NCI-H2171 treated with DMSO at 0.1 percent for 48 hours (cell line): ENCODE measurements at places on chromosomes 5 and 9.

GRCh38 chr9:136651860-136652259, 10.9 kb upstream of the EGFL7 start:
- no peak for DNase-seq

DNA sequence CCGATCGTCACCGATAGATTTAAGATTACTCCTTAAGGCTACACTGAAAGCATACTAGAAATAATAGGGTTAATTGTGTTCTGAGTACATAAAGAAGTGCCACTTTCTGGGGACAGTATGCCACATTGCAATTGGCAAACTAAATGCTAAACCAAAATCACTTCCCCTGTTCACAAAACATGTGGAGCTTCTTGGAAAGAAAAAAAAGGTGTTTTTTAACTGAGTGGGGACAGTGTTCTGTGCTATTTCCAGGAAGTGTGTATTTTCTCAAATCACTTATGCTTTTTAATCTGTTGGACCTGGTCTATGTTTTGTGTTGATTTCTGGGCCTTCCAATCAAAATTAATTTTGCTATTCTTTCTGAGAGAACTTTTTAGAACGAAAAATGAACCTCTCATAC, 149.3 kb upstream of the MPDZ start:
- DNase-seq = no peak

GRCh38 chr9:136191099-136191959, 13.6 kb downstream of the LHX3 start:
- no peak for DNase-seq

DNA sequence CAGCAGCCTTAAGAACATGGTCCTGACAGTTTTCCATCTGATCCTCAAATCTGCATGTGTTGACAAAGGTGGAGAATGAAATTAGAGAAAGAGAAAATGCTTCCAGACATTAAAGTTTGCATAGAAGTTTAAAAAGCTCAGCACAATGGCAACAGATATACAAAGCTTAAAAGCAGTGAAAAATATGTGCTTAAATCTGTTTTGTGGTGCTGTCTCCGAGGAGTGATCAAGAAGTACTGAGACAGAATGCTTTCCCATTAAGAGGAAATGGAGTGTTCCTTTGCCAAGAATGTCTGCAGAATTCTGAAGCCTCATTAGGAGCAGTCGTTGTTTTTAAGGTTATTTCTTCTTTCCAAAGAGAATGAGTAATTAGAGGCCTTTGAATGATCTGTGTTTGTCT, 131.4 kb downstream of the MCTP1 start:
- DNase-seq = no peak

DNA sequence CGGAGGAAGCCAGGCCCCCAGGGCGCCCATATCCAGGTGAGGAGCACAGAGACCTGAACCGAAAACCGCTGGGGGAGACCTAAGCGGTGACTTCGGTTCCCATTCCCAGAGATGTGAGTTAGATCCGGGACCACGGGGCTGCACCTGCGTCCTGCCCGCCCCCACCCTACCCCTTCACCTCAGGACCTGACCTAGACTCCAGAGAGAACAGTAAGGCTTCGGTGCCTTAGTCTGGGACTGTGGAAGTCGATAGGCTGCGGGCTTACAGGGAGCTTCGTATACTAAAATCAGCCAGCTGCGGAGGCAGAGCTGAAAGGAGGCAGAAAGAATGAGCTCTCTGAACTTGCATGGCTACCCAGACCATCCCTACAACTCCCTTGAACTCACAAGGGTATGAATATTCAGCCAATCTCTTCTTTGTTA, 518 bp upstream of the FAM13B start:
- no peak for DNase-seq

GRCh38 chr5:176848651-176849050, 38.3 kb downstream of the UNC5A start:
- DNase-seq = no peak

DNA sequence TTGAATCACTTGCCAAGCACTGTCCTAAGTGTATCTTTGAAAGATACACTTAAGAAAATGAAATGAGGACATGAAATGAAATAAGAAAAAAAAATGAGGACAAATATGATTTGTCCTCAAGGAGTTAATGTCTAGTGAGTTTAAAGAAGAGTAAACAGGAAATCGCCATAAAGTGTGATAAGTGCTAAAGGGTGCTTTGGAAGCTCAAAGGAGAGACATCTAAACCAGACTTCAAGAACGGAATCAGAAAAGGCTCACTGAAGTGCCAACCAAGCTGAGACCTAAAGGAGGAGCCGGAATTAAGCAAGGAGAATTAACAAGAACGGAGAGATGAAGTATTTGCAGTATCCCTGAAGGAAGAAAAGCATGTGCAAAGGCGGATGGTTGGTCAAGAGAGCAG, 200.8 kb downstream of the CWC27 start:
- no peak for DNase-seq

DNA sequence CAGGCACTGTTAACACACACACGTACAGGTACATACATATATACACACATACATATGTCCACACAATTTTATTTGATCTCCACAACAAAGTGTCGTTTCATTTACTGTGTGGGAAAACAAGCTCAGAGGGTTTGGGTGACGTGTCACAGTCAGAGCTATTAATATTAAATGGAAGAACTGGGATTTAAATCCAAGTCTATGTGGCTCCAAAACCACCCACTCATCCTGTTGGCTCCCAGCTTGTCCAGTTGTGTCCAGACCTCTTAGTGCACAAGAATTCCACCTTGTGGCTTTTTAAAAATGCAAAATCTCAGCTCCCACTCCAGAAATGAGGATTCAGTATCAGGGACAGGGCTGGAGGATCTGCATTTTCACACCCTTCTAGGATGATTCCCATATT, 52.3 kb upstream of the PTPDC1 start:
- no peak for DNase-seq

DNA sequence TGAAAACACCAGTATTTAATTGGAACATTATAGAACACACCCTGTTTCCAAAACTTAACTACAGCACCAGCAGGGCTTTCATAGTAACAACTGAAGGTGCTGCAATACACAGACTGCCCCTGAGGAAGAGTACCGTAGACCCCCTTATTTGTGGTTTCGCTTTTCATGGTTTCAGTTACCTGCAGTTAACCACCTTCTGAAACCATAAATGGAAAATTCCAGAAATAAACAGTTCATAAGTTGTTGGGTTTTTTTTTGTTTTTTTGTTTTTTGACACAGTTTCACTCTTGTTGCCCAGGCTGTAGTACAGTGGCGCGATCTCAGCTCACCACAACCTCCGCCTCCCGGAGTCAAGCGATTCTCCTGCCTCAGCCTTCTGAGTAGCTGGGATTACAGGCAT, 9.5 kb upstream of the GLDC start:
- DNase-seq = no peak

DNA sequence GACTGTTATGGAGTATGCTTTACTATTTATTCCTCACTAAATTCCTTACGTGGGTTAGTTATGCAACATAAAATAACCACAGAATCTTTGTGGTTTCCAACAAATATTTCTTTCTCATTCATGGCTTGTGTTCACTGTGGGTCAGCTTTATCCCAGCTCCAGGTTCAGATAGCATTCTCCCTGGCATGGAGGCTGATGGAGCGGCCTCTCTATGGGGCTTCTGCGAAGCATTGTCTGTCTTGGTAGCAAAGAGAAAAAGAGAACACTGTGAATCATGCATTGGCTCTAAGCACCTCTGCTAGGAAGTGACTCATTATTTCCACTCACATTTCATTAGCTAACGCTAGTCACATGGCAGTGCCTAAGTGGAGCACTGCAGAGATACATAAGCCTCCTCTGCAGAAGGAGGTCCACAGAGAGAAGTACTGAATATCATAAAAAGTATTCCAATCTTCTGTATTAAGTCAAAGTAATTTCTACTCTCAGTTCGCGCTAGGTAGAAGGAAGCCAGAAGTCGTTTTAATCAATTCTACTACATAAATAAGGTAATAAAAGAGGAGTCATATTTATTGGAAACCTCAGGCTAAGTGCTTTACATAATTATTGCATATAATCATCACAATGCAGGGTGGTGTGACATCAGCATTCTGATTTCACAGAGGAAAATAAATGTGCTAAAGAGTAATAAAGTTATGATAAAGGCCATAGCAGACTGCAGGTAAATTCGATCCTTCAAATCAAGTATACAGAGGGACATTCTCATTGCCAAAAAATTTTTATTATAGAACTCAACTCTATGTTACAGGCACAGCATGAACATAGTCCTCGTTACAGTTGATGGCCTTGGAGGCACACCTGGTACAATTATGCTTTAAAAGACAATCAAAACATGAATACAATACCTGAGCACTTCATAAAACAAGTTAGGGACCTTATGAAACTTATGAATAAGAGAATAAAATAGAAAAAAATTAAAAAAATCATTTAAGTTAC, 531.1 kb downstream of the CETN3 start:
- DNase-seq = no peak

DNA sequence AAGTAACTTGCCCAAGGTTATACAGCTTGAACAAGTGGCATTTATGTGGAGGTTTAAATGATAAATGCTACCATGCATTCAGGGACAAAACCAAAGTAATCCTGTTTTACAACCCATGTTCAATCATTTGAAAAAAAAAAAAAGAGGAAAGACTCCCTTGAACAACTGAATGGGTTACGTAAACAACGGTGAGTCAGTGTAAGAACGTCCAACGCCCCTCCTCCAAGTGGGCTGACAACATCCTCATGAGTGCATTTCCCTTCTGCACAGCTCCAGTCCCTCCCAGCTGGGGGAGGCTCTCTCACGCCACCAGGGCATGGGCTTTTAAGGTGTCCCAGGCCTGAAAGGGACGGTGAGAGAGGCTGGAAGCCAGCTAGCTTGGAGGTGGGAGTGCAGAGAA, 90.0 kb downstream of the PRRT1B start:
- peak; percentile 36 for DNase-seq

DNA sequence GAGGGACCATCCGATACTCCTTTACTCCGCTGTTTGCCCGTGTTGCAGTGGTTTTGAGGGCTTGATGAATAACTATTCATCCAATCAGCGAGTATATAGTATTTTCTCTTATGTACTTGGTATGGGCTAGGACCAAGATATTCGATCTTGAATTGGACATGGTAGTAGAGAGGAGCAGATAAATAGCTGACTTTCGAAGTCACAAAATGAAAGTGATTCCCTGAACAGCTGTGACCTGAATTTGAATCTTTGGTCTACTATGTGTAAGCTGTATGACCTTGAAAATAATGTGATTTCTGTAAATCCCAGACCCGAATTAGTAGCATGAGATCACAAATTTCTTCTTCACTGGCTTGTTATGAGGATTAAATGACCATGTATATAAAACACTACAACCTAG, 134.4 kb downstream of the TUSC1 start:
- DNase-seq = no peak

DNA sequence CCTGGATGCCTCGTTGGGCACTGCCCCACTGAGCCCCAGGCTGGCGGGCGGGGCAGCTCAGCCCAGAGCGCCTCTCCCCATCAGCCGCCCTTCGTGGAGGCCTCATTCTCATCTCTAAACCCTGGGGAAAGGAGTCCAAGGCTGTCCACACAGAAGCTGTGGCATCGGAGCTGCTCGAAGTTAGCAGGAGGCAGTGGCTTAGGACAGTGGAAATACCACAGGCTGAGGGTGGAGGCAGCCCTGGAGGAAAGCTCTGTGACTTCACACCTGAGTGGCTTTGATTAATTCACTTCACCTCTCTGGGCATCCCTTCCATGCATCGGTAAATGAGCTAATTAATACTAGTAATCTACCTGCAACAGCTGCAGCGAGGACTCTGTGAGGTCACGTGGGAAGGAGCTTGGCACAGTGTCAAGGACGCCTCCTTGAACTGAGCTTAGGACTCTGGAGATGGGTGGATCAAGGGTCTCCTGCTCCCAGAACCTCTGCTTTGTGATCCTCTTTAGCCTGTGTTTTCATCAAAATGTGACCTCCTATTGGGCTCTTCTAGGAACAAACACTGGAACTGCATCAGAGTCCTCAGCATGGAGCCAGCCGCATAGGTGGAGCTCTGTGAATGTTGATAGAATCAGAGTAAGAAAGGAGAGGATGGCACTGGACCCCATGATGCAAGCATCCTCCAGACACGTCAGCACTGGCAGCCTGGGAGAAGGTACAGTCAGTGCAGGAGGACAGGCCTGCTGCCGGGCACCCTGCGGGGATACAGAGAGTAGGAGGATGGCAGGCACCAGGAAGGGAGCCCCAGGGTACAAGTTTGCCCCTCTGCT, 842 bp upstream of the ANGPTL2 start:
- peak; percentile 97 for DNase-seq

- no peak for DNase-seq
Measured at GRCh38 chr5:113663879-113664541, 150.5 kb downstream of the YTHDC2 start.

DNA sequence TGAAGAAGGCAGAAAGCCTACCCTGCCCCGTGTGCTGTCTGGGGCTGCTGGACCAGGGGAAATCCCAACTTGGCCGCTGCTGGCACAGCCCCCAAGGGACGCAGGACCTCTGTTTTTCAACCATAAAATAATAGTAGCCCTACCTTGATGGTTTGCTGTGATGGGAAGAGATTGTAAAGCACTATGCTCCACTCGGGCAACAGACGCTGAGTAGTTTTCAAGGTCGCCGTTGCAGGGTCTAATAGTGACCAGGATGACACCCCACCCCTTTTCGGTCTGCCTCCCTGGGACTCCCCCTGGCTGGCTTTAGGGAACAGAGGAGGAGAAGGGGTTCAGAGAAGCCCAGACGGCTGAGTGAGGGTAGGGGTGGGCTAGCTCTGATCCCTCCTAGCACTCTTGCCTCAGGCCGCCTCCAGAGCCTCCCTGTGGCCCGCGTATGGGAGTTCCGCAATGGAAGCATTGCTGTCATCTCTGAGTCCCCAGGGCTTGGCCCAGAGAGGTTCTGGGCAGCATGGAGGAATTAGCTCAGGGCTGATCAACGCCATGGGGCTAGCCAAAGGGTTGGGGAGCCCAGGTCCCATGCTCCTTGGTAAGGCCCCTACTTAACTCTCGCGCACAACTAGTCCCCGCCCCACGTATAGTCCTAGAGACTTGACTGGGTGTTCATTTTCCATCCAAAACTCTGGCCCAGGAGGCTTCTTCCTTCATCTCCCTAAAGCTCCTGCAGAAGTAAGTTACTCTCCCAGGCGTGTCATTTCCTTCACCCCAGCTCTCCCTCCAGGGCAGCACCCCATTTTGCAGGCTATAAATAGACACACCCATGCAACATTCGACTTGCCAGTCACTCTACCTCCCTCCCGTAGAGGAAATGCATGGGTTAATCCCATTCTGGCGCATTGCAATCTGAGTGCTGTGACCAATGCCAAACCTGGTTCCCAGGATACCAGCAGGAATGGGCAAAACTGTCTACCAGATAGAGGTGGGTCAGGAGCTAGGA, 1.1 kb upstream of the IRF1 start:
- no peak for DNase-seq

- DNase-seq = peak; percentile 94
Measured at GRCh38 chr5:137395011-137395755, 103.9 kb downstream of the SPOCK1 start.

DNA sequence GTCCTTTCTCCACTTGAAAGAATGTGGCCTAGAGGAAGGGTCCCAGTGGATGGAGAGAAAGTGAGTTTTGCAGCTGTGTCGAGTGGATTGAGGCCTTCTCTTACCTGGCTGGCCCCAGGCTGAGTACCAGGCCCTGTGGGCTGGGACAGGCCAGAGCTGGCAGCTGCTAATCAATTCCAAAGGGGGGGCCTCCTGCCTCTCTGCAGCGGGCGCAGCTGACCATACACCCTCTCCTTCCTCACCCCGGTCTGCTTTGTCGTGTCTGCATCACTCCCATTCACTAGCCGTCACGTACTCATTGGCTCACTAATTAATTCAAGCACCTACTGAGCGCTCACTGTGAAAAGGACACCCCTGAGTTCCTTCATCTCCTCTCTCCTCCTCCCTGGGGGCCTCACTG, 58.4 kb upstream of the PITX1 start:
- no peak for DNase-seq

- peak; percentile 93 for DNase-seq
Measured at GRCh38 chr9:105064248-105065097, 136.5 kb upstream of the ABCA1 start.
